ENCODE measurements at places on chromosomes 6 and 20.

- DNase-seq: no peak
Observed at GRCh38 chr6:44002067-44002592, 125.1 kb downstream of the MRPL14 start.

- DNase-seq: no peak
Observed at GRCh38 chr20:4775322-4776078, 53.8 kb downstream of the PRND start.

GRCh38 chr20:24619212-24619611, 149.8 kb downstream of the SYNDIG1 start:
- no peak for DNase-seq

DNA sequence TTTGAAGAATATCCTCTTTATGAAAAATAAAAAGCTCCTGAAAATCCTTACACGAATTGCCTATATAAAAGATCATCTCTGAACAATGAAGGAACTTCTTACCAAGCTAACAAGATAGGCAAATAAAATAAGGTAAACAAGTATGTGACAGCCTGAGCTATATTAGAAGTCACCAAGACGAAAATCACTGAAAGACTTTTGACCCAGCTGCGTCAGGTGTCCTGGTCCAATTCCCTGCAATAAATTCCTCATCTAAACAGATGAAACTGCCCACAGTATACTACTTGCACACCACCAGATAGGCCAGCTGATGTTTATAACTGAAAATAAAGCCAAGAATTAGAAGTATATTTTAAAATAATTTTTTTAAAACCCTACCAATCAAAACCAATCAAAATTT, 67.4 kb upstream of the RUNX2 start:
- no peak for DNase-seq

DNA sequence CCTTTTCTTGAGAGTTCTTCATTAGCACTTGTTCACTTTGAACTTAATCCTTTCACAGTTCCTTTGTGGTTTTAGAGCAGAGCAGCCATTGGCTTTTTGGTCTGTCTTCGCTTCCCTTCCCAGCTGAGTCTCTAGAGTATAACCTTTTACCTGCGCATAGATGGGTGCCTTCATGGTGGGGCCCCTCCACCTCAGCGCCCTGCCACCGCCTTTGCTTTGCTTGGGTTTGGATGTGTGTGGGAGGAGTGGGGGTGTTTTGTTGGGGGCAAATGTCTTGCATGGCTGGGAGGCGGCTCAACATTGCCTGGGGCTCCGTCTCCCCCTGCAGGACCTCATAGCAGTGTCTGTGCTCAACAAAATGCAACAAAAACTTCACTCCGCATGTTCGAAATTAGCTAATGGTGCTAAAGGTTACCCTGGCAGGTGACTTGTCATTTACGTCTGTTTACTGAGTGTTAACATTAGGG, 11.9 kb downstream of the PYGB start:
- no peak for DNase-seq

GRCh38 chr6:62391358-62391757, 105.3 kb upstream of the KHDRBS2 start:
- no peak for DNase-seq

DNA sequence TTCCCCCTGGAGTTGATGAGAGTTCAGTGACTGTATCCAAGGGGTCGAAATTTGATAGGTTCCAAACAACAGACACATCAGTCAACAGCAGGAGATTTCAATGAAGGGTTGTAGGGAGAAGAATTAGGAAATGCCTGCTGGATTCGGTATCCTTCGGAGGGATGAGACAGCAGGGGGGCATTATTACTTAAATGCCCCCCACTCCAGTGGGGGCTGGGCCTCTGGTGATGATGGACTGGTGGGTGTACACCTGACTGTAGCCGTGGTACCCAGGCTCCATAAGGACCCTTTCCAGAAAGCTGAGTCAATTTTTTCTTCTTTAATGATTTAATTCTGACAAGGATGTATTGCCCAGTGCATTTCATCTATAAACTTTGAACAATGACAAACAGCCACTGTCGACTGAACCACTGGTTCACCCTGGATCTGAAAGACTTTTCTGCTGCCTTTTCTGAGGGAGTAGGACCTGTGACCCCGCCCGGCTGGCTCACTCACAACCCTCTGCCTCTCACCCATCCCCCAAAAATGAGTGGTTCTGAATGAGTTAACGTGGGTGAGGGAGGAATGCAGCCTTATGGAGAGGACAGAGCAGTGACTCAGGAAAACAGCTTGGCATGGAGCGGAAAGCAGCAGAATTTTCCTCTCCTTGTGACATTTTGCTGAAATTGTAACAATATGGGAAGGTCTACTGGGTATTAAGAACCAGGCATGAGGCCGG, 41.0 kb downstream of the ZMYND8 start:
- DNase-seq: no peak

- no peak for DNase-seq
Observed at GRCh38 chr6:6007366-6008088, 802 bp upstream of the NRN1 start.

DNA sequence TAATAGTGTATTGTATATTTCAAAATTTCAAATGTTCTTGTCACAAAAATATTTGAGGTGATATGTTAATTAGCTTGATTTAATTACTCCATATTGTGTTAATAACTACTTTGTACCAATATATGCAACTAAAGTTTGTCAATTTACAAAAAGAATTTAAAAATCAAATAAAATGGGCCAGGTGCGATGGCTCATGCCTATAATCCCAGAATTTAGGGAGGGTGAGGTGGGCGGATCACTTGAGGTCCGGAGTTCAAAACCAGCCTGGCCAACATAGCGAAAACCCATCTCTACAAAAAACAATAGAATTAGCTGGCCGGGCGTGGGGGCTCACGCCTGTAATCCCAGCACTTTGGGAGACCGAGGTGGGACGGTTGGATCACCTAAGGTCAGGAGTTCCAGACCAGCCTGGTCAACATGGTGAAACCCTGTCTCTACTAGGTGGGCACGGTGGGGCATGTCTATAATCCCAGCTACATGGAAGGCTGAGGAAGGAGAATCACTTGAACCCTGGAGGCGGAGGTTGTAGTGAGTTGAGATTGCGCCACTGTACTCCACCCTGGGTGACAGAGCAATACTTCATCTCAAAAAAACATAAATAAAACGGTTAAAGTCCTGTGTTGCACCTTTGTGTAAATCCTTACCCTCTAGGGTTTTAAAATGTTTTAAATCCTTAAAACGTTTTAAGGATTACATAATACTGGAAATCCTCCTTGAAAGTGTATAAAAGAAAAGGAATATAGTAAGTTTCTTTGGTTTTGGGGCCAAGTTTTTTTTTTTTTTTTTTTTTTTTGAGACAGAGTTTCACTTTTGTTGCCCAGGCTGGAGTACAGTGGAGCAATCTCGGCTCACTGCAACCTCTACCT, 4.0 kb downstream of the HSPA1B start:
- no peak for DNase-seq

DNA sequence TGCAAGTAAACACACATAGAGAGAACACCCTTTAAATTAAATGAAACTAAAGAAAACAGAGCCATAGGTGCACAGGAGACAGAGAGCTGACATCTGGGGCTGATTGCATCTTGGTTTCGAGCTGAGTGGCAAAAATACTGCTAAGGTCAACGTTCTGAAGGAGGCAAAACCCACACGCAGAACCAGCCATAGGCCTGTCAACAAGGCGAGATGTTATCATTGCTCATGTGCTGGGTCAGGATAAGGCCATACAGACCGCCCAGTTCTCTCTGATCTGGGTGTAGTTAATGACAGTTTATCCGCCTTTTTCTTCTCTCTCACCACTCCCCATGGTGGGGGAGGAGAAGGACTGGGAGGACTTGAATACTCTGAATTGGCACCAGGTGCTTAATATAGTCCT, 4.5 kb upstream of the FAM110A start:
- DNase-seq: no peak

- no peak for DNase-seq
Observed at GRCh38 chr6:96927660-96928059, 3.1 kb downstream of the KLHL32 start.

DNA sequence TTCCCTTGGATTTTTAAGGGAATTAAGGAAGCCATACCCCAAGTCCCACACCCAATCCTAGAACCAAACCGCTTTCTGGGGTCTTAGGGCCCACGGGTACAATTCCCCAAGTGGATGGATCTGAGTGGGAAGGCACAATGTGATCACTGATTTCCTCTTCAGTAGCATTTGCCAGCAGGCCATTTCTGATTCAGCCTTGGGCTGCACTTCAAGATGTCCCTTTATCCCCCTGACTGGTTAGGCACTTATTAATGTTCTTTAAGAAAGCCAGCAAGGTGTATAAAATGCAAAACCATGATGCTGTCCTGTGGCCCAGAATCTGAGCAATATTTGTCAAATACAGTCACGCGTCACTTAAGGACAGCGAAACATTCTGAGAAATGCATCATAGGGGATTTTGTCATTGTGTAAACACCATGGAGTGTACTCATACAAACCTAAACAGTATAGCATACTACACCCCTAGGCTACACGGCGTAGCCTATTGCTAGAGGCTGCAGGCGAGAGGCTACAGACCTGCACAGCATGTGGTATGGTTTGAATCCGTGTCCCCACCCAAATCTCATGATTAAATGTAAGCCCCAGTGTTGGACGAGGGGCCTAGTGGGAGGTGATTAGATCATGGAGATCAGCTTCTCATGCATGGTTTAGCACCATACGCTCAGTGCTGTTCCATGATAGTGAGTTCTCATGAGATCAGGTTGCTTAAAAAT, 234.2 kb downstream of the NRN1 start:
- DNase-seq: no peak

GRCh38 chr20:33896509-33896908, 85.4 kb downstream of the CHMP4B start:
- no peak for DNase-seq

DNA sequence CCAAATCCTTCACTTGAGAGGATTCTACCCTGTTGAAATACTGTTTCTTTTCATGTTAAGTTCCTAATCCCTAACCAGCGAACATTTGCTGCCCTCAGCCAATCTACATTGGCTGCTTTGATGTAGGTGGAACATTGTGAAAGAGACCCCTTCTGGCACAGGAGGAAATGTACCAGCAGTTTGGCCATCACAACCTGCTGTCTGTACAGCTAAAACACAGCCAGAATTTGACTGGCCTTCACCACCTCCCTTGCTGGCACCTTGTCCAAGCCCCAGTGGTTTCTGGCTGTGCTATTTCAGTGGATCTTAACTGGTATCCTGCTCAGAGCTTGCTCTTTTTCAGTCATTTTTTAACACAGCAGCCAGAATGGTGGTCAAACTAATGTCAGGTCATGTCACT, 202.1 kb upstream of the EPHA7 start:
- no peak for DNase-seq

GRCh38 chr20:5890773-5891441, 59.4 kb downstream of the TRMT6 start:
- no peak for DNase-seq

GRCh38 chr6:128259730-128260685, 260.4 kb downstream of the PTPRK start:
- DNase-seq: no peak

- DNase-seq: no peak
Observed at GRCh38 chr20:53940360-53940702, 130.1 kb downstream of the BCAS1 start.

- no peak for DNase-seq
Observed at GRCh38 chr6:3869632-3870527, 20.7 kb downstream of the FAM50B start.

GRCh38 chr6:73011945-73012344, 213.4 kb downstream of the KHDC1L start:
- no peak for DNase-seq

DNA sequence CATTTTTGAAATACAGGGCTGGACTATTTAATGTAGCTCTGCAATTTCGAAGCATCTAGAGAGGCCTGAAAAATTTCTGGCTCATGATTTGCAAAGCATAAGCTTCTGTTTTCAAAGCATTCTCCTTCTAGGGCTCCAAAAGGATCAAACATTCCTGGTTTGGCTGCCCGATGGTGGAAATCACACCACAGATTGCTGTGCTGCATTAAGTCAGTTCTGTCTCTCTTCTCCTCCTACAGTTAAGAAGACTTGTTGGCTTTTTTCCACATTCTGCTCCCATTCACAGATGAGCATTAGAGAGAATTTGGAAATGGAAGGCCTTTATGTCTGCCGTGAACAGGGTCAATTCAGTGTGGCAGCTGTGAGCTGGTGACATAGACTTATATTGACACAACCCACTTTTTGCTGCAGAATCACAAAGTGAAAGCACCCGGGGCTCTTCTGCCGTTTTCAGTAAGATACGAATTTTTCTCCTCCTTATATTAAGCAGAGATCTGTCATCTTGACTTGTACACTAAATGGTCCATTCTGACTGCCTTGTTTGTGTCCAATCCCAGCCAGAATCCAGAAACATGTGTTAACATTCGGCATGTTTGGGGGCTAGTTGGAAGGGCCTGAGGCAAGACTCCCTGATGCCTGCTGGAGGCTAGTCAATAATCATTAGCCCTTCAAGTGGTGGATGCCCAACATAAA, 330.8 kb upstream of the DEFB112 start:
- no peak for DNase-seq

DNA sequence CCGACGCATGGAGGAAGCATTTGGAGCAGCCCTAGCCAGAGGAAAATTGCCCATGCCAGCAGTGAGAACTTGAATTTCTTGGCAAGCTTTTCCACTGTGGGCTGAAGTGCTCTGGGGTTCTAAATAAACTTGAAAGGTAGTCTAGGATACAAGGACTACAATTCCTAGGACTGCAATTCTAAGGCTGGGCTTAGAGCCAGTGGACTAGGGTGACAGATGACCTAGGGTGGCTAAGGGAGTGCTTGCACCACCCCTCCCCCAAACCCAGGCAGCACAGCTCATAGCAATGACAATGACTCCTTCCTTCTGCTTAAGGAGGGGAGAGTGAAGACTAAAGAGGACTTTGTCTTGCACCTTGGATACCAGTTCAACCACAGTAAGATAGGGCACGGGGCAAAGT, 122.3 kb downstream of the THBS2 start:
- no peak for DNase-seq

DNA sequence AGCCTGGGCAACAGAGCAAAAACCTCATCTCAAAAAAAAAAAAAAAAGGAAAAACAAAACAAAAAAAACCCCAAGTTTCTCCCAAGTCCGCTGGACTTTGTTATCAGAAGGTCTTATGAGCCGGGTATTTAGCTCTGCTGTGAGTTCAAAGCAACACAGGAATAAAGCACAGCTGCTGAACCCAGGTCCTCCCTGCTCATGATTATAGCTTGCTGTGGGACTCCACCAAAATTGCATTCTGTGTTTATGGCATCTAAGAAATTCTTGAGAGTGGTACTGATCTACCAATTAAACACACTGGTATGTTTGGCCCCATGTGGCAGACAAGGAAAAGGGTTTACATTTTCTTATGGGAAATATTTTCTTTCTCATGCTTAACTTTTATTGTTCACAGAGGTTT, 93.6 kb upstream of the NEDD9 start:
- DNase-seq: no peak

DNA sequence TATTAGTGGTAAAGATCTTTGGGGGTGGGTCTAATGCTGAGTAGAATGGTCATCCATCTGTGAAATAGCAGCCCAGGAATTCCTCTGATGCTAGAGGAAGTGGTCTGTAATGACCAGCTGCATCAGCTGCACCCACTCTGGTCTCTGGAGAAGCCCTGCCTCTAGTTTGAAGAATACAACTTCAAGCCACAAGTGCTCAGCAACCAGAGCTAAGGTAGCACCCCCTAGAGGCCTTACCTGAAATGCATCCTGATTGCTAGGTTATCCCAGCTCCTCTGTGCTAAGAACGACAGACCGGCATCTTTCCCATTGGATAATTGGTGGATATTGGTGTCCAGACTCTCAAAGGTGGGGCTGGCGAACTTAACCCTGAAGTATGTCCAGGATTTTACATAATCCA, 58.2 kb downstream of the DNAH8 start:
- no peak for DNase-seq

Measured in stimulated activated CD4-positive, alpha-beta T cell treated with anti-CD3 and anti-CD28 coated beads, Interleukin-1b, Interleukin-23, amount 100 ng/mL, for 24 hours (primary cell).